CD4-positive, alpha-beta T cell treated with Interleukin-6 at 100 ng/mL for 8 hours (primary cell): ENCODE measurements at places on chromosomes 1 and 21.

- no peak for DNase-seq
Observed at GRCh38 chr1:73644198-73644597, 553.8 kb downstream of the LRRIQ3 start.

DNA sequence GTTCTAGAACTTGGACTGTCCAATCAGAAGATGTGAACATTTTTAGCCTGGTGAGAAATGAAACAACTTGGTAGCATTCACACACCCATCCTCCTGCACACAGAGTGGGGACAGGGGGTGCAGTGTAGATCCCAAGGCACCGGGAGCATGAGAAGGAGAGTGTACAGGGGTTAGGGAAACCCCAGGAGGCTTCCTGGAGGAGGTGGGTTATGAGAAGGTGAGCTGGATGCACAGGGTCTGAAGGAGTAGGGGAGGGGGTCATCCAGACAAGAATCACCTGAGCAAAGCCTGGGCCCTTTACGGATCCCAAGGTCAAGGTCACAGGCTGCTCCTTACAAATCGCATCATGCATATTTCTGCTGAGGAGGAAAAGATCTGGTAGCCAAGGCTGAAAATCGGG lies 117.5 kb upstream of the TMPRSS2 start:
- DNase-seq: no peak

DNA sequence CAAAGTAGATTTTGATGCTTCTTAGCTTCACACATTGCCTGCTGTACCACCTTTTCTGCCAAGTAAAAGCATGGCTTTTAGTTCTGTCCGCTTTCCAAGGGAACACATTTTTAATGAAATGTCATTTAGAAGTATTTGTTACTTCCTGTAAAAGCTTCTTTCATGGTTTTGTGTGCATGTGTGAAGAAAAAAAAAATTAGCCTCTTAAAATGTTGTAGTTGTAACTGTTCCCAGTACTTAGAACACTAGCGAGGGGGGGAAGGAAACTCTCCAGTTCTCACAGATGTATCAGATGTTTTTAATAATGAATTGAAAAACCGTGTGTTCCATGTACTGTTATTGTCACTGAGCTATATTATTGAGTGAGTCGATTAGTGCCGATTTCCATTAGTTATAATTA lies 568.3 kb upstream of the ADGRL2 start:
- DNase-seq: no peak

GRCh38 chr1:24152631-24153494 lies 9.9 kb upstream of the IL22RA1 start:
- DNase-seq: no peak

- DNase-seq: no peak
Observed at GRCh38 chr1:39933956-39934941, 20.7 kb upstream of the MFSD2A start.

DNA sequence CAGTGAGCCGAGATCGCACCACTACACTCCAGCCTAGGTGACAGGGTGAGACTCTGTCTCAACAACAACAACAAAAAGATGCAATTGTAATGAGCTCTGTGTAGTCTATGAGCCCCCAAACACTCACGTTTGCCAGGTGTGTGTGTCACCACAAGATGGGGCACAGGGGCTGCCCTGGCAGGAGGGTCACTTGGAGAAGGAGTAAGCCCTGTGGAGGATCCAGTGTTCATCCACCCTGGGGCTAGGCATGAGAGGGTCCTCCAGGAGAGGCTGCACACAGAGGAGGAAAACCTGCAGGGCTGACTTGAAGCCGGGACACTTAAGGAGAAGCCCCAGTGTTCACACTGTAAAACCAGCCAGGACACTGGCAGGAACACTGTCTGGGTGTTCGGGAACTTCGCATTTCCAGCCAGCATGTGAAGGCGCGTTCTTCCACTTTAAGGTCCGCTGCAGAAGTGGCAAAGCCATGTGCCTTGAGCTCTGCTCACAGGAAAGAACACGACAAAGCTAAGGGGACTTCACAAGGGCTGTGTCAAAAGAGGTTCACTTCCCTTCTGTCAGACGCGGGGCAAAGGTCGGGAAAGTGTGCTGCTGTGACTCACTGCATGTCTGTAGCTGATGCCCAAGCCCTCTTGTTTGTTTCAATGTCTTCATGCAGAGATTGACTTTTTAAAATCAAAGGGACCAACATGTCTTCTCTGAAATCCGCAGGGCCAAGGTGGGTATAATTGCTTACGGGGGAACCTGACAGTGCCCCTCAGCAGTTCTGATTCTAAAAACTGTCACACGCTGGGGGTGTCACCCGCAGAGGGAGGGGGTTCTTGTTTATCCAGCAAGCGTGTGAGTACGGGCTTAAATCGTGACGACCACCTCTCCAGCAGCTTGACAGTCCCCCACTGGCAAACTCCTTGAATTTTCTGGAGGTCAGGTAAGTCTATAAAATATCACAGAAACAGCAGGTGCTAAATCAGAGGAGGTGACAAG lies 102.8 kb downstream of the RIPK4 start:
- no peak for DNase-seq

GRCh38 chr1:238143038-238143437 lies 252.3 kb upstream of the ZP4 start:
- DNase-seq: no peak

DNA sequence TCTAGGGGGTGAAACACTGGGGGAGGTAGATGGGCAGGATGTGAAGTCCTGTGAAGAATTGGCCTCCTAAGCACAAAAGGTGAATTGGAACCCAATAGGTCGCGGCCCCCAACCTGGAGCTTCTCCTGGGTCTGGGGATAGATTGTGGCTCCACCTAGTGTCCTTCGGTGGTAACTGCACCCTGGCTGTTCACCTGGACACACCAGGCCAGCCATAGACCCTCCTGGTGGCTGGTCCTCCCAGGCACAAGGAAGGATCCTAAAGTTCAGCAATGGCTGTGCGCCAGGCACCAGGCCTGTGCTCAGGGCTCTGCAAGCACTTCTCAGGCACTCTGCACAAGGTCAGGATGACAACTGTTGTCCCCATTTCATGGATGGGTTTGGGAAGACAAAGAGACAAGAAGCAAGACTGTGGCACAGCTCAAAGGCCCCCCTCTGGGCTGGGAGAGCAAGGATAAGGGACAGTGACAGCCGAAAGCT lies 13.5 kb downstream of the ESPN start:
- peak; percentile 75 for DNase-seq

DNA sequence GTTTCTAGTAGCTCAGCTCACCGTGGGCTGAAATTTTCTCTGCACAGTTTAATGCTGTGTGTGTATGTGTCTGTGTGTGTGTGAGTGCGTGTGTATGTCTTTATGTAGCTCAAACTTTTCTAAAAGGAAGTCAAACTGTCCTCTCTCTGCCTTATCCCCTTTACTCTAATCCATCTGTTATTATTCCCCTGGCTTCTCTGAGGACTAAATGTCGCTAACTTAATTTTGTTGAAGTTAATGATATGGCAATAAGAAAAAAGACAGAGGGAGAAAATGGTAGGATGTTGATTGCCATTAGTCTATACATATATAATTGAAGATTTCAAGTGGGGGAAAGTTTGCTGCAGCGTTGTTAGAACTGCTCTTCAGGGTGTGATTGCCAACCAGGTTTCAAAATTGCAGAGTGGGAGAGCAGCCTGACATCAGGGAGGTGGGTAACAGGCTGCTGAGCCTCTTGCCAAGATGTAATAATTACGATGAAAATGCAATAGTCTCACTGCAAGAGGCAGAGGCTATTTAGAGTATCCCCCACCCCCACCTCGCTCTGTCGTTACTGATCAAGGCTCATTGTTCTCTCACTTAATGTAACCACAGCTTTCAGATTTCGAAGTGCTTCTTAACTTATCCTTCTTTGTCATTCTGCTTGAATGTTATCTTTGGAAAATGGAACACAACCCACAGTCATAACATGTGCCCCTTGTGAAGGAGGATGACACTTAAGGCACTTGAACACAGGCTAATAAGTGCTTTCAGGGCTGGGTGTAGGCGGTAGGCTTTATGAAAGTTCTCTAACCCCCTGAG lies 559.0 kb upstream of the PLXNA2 start:
- DNase-seq: no peak
